Fibroblast of pulmonary artery (primary cell): ENCODE measurements at places on chromosomes 6 and 20.

GRCh38 chr6:161076181-161076677 lies 84.7 kb downstream of the MAP3K4 start:
- DNase-seq, result peak; percentile 36

GRCh38 chr20:50980851-50981713 lies 22.5 kb downstream of the MOCS3 start:
- DNase-seq, result peak; percentile 75

GRCh38 chr20:62832212-62832922 lies 15.5 kb downstream of the COL9A3 start:
- no peak for DNase-seq

DNA sequence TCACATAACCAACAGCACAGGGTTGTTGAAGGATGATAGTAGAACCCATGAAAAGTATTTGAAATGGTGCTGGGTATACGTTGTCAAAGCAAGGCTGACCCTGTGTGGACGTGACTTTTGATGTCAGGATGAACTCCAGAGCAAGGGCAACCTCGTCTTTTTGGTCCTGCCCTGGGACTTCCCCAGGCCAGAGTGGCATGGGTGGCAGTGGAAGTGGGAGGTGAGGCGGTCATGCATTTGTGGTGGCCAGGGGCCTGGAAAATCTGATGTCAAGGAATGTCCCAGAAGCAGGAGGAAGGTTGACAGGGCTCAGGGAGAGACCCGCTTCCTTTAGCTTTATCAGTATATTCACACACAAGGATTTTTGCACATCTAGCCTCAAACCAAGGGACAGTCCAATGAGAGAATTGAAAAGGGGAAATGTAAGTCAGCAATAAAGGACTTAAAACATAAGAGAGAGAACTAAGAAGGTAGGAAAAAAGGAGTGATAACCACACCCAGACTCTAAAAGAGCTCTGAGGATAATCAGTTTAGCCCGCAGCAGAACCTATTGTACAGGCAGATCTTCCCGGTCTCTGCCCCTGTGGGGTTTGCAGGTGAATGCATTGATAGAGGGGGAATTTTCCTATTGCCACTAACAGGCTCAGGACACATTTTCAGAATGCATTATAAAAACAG lies 98.8 kb upstream of the HDGFL1 start:
- no peak for DNase-seq

GRCh38 chr6:89139509-89140346 lies 6.1 kb upstream of the PM20D2 start:
- DNase-seq, result no peak

DNA sequence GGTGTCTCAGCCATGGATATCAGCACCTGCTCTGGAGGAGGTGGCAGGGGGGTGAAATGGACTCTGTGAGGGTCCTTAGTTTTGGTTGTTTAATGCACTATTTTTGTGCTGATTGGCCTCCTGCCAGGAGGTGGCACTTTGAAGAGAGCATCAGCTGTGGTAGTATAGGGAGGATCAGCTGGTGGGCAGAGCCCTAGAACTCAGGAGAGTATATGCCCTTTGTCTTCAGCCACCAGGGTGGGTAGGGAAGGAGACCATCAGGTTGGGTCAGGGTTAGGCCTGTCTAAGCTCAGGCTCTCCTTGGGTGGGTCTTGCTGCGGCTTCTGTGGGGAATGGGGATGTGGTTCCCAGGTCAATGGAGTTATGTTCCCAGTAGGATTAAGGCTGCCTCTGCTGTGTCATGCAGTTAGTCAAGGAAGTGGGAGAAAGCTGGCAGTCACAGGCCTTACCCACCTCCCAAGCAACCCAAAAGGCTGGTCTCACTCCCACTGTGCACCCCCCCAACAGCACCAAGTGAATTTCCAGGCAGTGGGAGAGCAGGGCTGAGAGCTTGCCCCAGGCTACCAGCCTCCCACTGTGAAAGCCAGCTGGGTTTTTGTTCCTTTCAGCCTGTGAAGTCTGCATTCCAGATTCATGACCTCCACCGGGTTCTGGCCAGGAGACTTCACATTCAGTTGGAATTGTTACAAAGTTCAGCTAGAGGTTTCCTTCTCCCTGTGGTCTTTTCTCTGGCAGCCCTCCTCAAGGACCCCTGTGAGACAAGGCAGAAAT lies 5.7 kb upstream of the OSTM1 start:
- DNase-seq, result peak; percentile 63

DNA sequence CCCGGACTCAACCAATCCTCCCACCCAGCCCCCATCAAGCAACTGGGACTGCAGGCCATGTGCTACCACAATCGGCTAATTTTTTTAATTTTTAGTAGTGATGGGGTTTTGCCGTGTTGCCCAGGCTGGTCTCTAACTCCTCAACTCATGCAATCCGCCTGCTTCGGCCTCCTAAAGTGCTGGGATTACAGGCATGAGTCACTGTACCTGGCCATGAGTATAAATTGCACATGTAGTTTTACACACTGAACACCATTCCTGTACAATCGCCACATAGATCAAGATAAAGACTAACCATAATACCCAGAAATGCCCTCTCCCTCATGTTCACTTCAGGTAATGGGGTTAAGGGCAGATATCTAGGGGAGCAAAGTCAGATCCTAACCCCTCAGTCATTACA lies 26.4 kb downstream of the TRPC4AP start:
- DNase-seq, result no peak

- no peak for DNase-seq
Observed at GRCh38 chr6:112352607-112353006, 5.5 kb downstream of the RFPL4B start.

DNA sequence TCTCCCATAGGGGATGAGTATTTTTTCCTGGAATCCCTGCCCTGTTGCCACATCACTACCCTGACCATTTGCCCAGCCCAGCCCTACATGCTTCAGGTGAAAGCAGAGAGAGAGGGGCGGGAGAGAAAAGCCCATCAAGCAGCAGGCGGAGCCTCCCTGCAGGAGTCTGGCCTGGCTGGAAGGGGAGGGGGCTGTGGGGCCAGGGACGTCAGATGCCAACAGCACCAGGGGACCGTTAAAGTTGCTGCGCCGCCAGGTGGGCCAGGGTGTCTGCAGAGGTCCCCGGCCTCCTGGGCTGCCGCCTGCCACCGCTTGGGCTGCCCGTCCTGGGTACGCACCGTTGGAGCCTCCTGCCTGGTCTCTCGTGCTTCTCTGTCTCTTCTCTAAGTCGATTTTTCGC lies 757 bp upstream of the R3HDML start:
- DNase-seq, result no peak

DNA sequence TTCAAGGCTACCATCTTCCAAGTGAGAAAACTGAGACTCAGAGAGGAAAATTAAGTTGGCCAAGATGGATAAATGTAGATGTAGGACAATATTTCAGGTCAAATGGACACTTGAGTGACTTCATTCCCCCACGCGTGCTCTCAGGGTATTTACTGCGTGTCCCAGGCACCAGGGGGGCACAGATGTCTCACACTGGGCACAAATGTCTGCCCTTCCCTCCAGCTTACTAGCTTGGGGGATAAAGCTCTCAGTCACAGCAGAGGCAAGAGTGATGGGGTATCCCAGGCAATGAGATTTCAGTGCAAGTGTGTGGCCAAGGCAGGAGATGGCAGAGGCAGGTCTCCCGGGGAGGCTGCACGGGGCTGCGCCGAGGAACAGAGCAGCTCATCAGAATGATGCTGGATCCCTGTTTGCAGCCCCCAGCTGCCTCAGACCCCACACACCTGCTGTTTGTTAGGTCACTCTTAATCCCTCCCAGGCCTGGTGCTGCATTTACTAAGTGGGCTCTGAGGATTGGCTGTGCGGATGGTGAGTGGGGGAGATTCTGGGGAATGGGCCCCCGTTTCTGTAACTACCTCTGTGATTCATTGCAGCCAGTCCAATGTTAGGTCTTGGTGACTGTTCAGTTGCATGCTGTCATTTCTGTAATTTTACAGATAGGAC lies 44.1 kb downstream of the PTK7 start:
- DNase-seq, result no peak

- DNase-seq, result no peak
Observed at GRCh38 chr6:167744681-167745669, 81.7 kb upstream of the AFDN start.

- peak; percentile 47 for DNase-seq
Observed at GRCh38 chr6:26159357-26160273, 72.4 kb downstream of the HFE start.

GRCh38 chr20:1210501-1210900 lies 7.2 kb downstream of the C20orf202 start:
- DNase-seq, result no peak

DNA sequence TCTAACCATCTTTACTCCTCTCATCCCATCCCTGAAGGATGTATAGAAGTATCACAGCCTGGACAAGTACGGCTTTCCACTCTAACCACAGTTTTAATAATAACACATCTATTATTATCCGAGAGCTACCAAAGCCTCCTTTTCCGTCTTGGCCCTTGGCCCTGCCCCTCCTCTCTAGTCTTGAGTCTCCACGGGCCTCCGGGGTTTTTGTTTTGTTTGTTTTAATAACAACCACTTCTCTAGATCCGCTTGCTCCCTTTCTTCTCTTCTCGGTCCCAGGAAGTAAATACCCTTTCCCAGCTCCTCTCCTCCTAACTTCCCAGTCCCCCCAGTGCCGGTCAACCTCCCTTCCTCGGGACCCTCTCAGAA lies 661 bp downstream of the LCA5 start:
- peak; percentile 55 for DNase-seq

DNA sequence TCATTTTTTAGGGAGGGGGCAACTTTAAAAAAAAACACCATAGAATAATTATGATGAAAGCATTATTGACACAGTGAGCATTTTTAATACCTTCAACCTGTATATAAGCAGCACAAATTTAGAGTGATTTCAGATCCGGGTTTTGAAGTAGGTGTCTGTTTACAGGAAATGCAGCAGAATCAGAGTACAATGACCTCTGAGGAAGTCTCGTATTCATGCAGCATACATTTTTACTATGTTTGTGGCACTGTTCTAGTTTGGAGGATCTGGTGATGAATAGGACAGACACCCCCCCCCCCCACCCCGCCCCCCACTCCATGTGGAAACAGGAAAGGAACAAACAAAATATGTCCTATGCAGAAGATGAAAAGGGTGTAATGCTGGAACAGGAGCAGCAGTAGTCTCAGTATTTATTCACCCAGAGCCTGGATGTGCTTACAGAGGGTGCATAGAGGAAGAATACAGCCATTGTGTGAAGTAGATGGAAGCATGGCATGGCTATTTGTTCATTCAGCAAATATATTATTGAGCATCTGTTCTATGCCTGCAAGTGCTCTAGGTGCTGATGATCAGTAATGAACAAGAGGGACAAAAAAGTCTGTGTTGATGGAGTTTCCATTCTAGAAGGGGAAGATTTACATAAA lies 19.7 kb downstream of the VAPB start:
- DNase-seq, result no peak
